ENCODE measurements at places on chromosomes 6 and 20.

- peaks cover 22% of the 10 kb centered on the region for H3K36me3 ChIP-seq
- no peak overlapping the region for H3K4me3 ChIP-seq
- DNase-seq: no peak
- no peak overlapping the region for H3K27ac ChIP-seq
- H3K27me3 ChIP-seq: no peaks in the 10 kb centered on the region
These were observed 50.0 kb downstream of the SLC23A2 start for GRCh38 chr20:4951299-4951698.

GRCh38 chr20:23234311-23235078 lies 116.1 kb upstream of the NXT1 start:
- no peaks in the 10 kb centered on the region for H3K27me3 ChIP-seq
- H3K4me3 ChIP-seq: no peak overlapping the region
- DNase-seq: no peak
- H3K27ac ChIP-seq: no peak overlapping the region
- no peaks in the 10 kb centered on the region for H3K4me1 ChIP-seq

GRCh38 chr6:33591424-33592032 lies 11.5 kb upstream of the BAK1 start:
- DNase-seq: no peak
- H3K36me3 ChIP-seq: no peaks in the 10 kb centered on the region
- no peaks in the 10 kb centered on the region for H3K27me3 ChIP-seq
- H3K27ac ChIP-seq: no peak overlapping the region
- no peak overlapping the region for H3K4me3 ChIP-seq

DNA sequence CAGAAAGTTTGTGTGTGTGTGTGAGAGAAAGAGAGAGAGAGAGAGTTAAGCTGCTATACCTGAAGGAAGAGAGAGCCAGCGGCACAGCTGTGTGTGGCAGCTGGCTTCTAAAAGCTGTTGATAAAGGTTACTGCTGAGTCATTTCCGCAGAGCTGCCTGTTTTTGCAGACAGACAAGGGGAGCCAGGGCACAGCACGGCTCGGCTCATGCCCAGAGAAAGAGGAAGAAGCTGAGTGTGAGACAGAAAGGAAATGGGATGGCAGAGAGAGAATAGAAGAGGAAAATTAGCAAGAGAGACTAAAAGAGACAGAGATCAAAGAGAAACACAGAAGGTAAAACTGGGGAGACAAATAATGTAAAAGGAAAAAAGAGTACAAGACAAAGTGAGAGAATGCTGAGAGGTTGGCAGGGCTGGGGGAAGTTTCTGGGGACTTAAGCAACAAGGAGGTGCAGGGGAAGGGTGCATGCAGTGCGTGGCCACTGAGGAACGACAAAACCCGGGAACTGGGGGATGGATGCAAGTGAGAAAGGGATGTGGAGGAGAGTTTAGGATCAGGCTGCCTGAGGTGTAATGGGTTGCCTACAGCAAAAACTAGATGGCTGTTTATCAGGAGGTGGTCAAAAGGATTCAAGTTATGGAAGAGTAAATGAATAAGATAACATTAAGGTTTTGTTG lies 22.7 kb downstream of the HLA-A start:
- peak; percentile 78 for DNase-seq
- peak overlapping the region; percentile 92 for H3K27ac ChIP-seq
- peaks cover 47% of the 10 kb centered on the region for H3K4me1 ChIP-seq
- peak overlapping the region; percentile 85 for H3K4me3 ChIP-seq

DNA sequence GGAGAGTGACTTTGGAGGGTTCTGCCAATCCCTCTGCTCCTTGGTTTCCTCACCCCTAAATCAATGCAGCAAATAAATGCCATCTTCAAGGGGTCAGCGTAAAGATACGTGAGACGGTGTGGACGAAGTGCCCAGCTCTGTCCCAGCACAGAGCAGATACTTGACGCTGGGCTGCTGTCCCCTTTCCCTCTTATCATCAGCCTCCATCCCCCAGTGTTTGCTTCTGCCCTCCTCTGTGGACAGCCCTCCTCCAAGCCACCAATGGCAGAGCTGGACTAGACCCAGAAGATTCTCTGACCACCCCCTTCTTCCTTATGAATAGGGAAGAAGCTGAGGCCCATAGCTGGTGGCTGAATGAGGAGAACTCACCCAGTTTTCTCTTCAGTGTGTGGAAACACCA lies 17.7 kb upstream of the PI16 start:
- no peak overlapping the region for H3K4me3 ChIP-seq
- no peak for DNase-seq
- peaks cover 3% of the 10 kb centered on the region for H3K27me3 ChIP-seq
- H3K27ac ChIP-seq: no peak overlapping the region
- H3K4me1 ChIP-seq: no peaks in the 10 kb centered on the region

DNA sequence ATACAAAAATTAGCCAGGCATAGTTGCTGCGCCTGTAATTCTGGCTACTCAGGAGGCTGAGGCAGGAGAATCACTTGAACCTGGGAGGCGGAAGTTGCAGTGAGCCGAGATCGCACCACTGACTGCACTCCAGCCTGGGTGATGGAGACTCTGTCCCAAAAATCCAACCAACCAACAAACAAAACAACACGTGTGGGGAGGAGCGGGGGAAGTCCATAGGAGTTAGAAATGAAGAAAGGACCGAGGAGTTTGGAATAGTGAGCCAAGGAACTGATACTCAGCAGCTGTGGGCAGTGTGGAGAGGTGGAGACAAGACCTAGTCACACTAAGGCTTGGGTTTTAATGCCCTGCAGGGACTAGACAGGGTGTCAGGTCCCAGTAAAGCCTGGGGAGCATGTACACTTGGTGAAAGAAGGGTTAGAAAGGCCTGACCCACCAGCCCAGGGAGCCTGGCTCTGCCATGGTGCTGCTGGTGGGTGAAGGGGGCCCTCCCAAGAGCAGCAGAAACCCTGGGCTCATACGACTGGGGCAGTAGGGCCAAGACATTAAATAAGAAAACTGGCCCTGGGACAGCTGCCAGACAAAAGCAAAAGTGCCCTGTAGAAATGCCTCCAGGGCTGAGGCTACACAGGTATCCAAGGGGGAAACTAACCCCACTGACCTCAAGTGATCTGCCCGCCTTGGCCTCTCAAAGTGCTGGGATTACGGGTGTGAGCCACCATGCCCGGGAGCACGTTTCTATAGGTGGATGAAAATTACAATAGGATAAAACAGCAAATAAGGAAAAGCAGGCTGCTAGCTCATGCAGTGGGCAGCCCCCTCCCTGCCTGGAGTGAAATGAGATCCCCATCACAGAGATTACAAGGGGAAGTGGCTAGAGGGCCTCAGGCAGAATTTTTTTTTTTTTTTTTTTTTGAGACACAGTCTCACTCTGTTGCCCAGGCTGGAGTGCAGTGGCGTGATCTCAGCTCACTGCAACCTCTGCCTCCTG lies 58.0 kb downstream of the MYH7B start:
- H3K27ac ChIP-seq: peak overlapping the region; percentile 32
- DNase-seq: no peak
- no peaks in the 10 kb centered on the region for H3K27me3 ChIP-seq
- H3K4me3 ChIP-seq: no peak overlapping the region

- peak; percentile 3 for DNase-seq
- H3K27me3 ChIP-seq: no peaks in the 10 kb centered on the region
- no peak overlapping the region for H3K27ac ChIP-seq
- no peak overlapping the region for H3K4me3 ChIP-seq
- H3K4me1 ChIP-seq: peaks cover 30% of the 10 kb centered on the region
These were observed 125.3 kb downstream of the ATXN1 start for GRCh38 chr6:16635810-16636602.

DNA sequence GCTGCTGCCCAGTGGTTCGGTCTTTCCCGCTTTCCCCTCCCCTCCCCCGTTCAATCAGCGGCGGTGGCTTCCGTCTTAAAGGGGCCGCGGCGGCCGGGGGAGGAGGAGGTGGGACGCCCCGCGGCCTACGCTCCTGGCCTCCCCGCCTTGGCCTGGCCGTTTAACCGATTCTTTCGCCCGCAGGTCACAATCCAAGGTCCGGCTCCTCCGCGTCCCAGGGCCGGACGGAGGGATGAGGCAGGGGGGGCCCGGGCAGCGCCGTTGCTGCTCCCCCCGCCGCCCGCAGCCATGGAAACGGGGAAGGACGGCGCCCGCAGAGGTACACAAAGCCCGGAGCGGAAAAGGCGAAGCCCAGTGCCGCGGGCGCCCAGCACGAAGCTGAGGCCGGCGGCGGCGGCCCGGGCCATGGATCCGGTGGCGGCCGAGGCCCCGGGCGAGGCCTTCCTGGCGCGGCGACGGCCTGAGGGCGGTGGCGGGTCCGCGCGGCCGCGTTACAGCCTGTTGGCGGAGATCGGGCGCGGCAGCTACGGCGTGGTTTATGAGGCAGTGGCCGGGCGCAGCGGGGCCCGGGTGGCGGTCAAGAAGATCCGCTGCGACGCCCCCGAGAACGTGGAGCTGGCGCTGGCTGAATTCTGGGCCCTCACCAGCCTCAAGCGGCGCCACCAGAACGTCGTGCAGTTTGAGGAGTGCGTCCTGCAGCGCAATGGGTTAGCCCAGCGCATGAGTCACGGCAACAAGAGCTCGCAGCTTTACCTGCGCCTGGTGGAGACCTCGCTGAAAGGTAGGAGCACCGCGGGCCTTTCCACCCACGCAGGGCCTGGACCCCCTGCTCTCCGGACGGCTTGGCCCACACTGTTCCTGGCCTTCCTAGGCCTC lies 1.2 kb downstream of the STK35 start:
- peak overlapping the region; percentile 99 for H3K27ac ChIP-seq
- DNase-seq: peak; percentile 81
- peaks cover 30% of the 10 kb centered on the region for H3K36me3 ChIP-seq
- H3K4me1 ChIP-seq: peaks cover 45% of the 10 kb centered on the region
- H3K27me3 ChIP-seq: no peaks in the 10 kb centered on the region
- peak overlapping the region; percentile 95 for H3K4me3 ChIP-seq

DNA sequence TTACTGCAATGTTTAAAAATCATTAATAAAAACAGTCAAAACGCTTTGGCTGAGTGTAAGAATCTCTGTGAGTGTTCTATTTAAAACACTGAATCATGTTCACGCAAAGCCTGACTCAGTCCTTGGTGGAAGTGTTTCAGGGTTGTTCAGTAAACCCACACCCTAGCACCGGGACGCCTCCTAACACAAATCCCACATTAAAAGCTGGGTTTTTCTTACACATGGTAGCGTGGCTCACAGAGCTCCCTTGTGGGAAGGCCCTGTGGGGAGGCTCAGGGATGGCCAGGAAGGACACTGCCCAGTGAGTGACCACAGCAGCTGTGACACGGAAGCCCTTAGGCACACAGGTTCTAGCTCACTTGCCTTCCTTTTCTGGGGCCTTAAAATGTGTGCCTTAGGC lies 80.2 kb downstream of the GMPR start:
- peak overlapping the region; percentile 89 for H3K27ac ChIP-seq
- peak; percentile 30 for DNase-seq
- H3K4me3 ChIP-seq: no peak overlapping the region

DNA sequence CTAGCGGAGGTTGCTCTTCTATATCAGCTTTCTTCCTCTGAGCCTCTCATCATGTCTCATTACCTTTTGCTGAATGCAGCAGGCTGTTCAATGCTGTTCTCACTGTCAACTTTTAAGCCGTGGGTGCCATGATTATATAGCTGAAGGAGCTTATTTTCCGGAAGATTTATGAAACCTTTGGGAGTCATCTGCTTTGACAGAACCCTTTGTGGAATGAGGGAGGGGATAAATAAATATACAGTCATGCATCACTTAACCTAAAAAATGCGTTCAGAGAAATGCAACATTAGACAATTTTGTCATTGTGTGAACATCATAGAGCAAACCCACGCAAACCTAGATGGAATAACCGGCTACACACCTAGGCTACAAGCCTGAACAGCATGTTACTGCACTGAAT lies 102.2 kb upstream of the AKAP12 start:
- H3K4me1 ChIP-seq: no peaks in the 10 kb centered on the region
- H3K4me3 ChIP-seq: no peak overlapping the region
- no peak overlapping the region for H3K27ac ChIP-seq
- H3K36me3 ChIP-seq: no peaks in the 10 kb centered on the region
- H3K27me3 ChIP-seq: no peaks in the 10 kb centered on the region
- DNase-seq: no peak

DNA sequence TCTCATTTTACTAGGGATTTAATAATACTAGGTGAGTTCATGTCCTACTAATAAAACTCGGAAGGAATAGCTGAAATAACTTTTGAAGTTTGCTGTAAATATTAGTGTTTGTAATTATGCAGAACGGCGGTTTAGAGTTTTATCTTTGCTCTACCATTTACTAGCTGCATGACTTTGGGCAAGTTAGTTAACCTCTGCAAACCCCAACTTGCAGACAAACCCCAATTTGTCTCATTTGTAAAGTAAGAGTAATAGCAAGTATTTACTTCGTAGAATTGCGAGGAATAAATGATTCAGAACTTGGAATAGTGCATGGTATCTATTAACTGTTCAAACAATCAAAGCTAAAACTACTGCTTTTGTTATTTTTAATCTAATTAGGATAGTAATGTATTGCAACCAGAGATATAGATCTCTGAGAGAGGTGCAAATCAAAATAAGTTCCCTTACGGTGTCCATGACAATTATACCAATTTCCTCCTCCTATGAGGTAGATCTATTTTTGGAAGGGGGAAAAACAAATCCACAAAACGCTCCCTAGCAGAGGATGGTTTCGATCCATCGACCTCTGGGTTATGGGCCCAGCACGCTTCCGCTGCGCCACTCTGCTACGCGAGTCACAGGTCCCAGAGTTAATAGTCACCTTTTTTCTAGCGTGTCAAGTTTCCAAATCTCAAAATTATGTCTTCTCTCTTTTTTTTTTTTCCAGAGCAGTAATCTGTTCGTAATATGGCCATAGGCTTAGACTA lies 35.1 kb upstream of the BTN3A2 start:
- H3K27me3 ChIP-seq: peaks cover 71% of the 10 kb centered on the region
- DNase-seq: peak; percentile 63
- H3K36me3 ChIP-seq: peaks cover 3% of the 10 kb centered on the region

GRCh38 chr6:106076139-106076538 lies 10.0 kb upstream of the PRDM1 start:
- H3K27ac ChIP-seq: no peak overlapping the region
- no peaks in the 10 kb centered on the region for H3K4me1 ChIP-seq
- no peak for DNase-seq
- no peak overlapping the region for H3K4me3 ChIP-seq
- H3K36me3 ChIP-seq: no peaks in the 10 kb centered on the region

GRCh38 chr6:129539032-129539431 lies 170.9 kb downstream of the ARHGAP18 start:
- peaks cover under 1% of the 10 kb centered on the region for H3K4me1 ChIP-seq
- no peak overlapping the region for H3K27ac ChIP-seq
- H3K36me3 ChIP-seq: no peaks in the 10 kb centered on the region
- no peak for DNase-seq

DNA sequence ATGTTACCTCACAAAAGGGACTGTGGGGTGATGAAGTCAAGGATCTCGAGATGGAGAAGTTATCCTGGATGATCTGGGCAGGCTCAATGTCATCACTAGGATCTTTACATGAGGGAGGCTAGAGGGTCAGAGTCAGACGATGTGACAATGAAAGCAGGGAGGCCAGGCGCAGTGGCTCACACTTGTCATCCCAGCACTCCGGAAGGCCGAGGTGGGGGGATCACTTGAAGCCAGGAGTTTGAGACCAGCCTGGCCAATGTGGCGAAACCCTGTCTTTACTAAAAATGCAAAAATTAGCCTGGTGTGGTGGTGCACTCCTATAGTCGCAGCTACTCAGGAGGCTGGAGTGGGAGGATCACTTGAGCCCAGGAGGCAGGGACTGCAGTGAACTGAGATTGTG lies 68.8 kb downstream of the TTLL2 start:
- DNase-seq: no peak
- H3K4me3 ChIP-seq: no peak overlapping the region
- H3K27ac ChIP-seq: no peak overlapping the region
- no peaks in the 10 kb centered on the region for H3K4me1 ChIP-seq

GRCh38 chr6:53540129-53540692 lies 4.7 kb downstream of the GCLC start:
- DNase-seq: no peak
- H3K27ac ChIP-seq: no peak overlapping the region
- H3K36me3 ChIP-seq: peaks cover 21% of the 10 kb centered on the region
- peaks cover 31% of the 10 kb centered on the region for H3K4me1 ChIP-seq
- no peak overlapping the region for H3K4me3 ChIP-seq
